ENCODE measurements at places on chromosomes 13 and 19. TPM values are rescaled to one million over a fixed set of nuclear protein-coding genes. Genes with fewer than 3 reads are reported as not detected.

DNA sequence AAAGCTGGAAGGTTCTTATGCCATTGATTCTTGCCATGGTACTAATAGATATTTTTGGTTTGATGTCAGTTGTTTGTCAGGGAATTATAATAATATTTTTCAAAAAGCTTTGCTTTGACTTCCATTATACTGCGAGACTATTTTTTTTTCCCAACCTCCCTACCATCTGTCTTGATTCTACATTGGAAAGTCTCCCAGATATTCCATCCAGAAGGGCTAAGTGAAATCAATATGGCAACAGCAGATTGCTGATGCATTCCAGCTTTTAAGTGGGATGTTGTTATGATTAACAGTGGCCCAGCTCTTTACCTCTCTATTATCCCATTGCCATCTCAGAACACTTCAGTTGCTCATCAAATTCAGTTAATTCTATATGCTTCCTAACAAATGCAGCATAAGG lies 247.4 kb downstream of the OXGR1 start:
- no peak for DNase-seq

DCUN1D2 gene
- 19.8 TPM for total RNA-seq

DNA sequence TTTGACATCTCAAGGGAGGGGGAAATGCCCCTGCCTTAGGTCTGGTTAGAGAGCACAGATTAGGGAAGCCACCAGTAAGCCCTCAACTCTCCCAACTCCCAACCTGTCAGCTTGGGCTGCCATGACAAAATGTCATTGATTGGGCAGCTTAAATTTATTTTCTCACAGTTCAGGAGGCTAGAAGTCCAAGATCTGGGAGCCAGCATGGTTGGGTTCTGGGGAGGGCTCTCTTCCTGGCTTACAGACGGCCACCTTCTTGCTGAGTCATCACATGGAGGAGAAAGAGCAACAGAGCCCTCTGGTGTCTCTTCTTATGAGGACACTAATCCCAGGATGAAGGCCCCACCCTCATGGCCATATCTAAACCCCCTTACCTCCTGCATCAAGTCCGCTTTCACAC lies 24.2 kb downstream of the C19orf12 start:
- DNase-seq = no peak

GRCh38 chr13:32472194-32472621 lies 44.3 kb upstream of the N4BP2L1 start:
- no peak for DNase-seq

ZNF628 gene
- total RNA-seq = 12.7 TPM

CEACAM19 gene
- total RNA-seq = not detected

GRCh38 chr13:28357911-28358433 lies 137.0 kb downstream of the FLT1 start:
- no peak for DNase-seq

DNA sequence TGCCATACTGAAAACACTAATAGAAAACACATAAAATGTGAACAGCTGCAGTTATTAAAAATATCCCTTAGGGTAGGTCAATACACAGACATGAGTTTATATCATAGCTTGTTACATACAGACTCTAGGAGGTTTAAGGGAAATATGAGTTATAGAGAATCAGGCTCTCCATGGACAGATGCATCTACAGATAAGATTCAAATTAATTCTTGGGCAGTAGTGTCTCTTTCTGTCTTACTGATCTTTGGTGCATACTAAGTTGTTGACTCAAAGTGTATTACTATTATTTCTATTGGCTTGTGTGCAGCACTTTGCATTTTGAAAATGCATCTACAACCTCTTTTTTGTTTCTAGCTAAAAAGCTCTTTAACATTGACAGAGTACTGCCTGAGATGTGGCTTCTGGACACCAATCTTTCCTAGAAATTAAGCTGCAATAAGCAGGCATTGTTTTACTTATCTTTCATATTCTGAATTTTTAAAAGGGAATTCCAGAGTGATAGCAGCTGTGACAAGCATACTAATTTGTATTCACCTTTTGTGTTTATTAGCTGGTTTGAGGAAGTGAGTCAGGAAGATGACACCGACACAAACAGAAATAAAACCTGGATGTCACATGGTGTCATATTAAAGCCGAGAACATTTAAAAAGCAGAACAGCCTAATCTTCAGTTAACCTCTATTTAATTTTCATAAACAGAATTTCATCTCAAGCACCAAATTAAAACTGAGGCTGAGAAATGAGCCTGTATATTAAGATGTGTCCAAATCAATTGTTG lies 399.0 kb downstream of the PCDH9 start:
- DNase-seq = no peak

- DNase-seq = no peak
Observed at GRCh38 chr19:7897292-7897691, 6.4 kb upstream of the MAP2K7 start.

DNA sequence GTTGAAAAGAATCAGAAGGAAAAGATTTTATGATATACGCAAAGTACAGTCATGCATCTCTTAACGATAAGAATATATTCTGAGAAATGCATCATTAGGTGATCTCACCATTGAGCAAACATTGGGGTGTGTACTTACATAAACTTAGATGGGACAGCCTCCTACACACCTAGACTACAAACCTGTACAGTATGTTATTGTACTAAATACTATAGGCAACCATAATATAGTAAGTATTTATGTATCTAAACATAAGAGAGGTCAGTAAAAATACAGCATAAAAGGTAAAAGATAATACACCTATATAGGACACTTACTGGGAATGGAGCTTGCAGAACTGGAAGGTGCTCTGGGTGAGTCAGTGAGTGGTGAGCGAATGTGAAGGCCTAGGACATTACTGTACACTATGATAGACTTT lies 254.6 kb downstream of the SPRY2 start:
- no peak for DNase-seq

- no peak for DNase-seq
Observed at GRCh38 chr13:110340812-110341444, 33.8 kb downstream of the COL4A2 start.

GPC5 gene
- 0.24 TPM for total RNA-seq

CEACAM4 gene
- total RNA-seq = not detected

- DNase-seq = no peak
Observed at GRCh38 chr13:39451301-39451700, 151.7 kb downstream of the LHFPL6 start.

GRCh38 chr13:79314652-79315051 lies 91.4 kb downstream of the RBM26 start:
- DNase-seq = no peak

DNA sequence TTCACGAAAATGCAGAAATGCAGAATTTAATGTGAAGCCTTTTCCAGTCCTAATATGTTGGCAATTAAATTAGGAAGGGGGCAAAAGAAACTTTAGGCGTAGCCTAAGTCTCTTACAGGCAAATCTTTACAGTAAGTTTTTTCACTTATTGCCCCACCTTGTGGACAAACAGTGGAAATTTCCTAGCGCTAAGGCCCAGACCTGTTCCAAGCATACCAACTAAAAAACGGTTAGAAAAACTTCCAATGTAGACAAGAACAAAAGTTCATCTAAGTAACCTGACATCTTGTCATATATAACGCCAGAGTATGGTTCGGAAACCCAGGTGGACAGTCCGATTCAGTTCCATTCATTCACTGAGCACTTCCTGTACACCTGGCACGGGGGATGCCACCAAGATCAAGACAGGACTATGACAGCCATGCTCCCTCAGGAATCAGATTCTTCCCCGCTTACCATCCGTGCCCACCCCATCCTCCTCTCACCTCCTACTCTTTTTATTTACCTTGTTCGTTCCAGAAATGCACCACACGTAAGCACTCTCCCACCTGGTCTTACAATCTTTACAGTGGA lies 4.9 kb downstream of the ZAR1L start:
- no peak for DNase-seq

- no peak for DNase-seq
Observed at GRCh38 chr19:38190061-38190460, 34.0 kb downstream of the DPF1 start.

GRCh38 chr19:39502640-39503417 lies 4.1 kb downstream of the DLL3 start:
- DNase-seq = peak; percentile 81

- DNase-seq = no peak
Observed at GRCh38 chr13:36683701-36684100, 9.9 kb downstream of the SERTM1 start.

- no peak for DNase-seq
Observed at GRCh38 chr19:37452500-37453245, 14.6 kb downstream of the ZNF569 start.

PRSS57 gene
- total RNA-seq = not detected

MEIOSIN gene
- not detected for total RNA-seq

C19orf33 gene
- total RNA-seq = 0.58 TPM

DLL3 gene
- total RNA-seq = 0.73 TPM

FFAR3 gene
- not detected for total RNA-seq

DNA sequence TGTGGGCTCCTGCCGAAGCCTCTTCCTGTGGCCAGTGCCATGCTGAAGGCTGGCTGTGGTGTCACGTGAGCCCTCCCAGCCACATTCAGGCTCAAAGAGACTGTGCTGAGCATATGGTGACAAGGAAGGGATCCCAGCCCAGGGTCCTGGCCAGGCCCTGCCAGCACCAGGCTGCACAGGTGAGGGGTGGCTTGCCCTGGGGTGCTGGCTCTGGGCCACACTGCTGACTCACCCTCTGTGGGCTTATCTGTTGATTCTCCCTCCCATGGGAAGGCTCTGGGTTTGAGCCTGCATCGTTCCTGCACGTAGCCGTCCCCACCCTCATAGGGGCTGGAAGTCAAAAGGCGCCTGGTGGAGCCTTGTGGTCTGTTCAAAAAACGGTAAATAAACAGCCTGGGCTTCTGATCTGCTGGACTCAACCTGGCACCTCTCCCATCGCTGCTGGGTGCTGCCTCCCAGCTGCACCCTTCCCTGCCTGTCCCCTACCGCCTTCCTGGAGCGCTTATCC lies 31.1 kb downstream of the DNM2 start:
- DNase-seq = no peak

Measured in activated B cell treated with CpG ODN at 0.5 μM for 24 hours (primary cell).